ENCODE measurements at places on chromosomes 3 and 15. TPM values are rescaled to one million over a fixed set of nuclear protein-coding genes. Genes with fewer than 3 reads are reported as not detected.

Gene WDR72
- not detected for total RNA-seq

Gene SLC2A2
- not detected for total RNA-seq

Gene LMOD3
- 4.6 TPM for total RNA-seq

Gene TASOR
- total RNA-seq: 58.7 TPM

Gene NRG4
- total RNA-seq: not detected

Gene CADPS
- 0.11 TPM for total RNA-seq

Gene HTR3E
- total RNA-seq: not detected

Gene LNP1
- total RNA-seq: 6.4 TPM

Gene IL17RE
- 1.1 TPM for total RNA-seq

Gene CX3CR1
- total RNA-seq: not detected

Gene GPR160
- 0.40 TPM for total RNA-seq

Gene CAND2
- total RNA-seq: 2.1 TPM

Gene ZNF660
- 2.9 TPM for total RNA-seq

Gene LEKR1
- 1.5 TPM for total RNA-seq

Gene LTK
- 2.8 TPM for total RNA-seq

Gene ARHGAP31
- 7.7 TPM for total RNA-seq

Gene C2CD4A
- not detected for total RNA-seq

Gene SHC4
- total RNA-seq: 2.1 TPM

Gene SEMA6D
- not detected for total RNA-seq

Gene SPESP1
- 7.9 TPM for total RNA-seq

Gene ZNF35
- 17.1 TPM for total RNA-seq

Gene ZNF620
- 0.23 TPM for total RNA-seq

Gene ZNF501
- total RNA-seq: 1.3 TPM

Gene ZMAT3
- 53.6 TPM for total RNA-seq

Gene NRROS
- 1.0 TPM for total RNA-seq

Gene TMCO5A
- total RNA-seq: not detected

Gene PLIN1
- total RNA-seq: 0.06 TPM

Gene NOX5
- 0.46 TPM for total RNA-seq

Gene RBP2
- not detected for total RNA-seq

Gene NANOGP8
- 0.29 TPM for total RNA-seq

Gene KBTBD8
- total RNA-seq: 1.2 TPM

Gene PLXNB1
- total RNA-seq: 23.4 TPM

Gene SH2D7
- total RNA-seq: not detected

Gene ADAMTS17
- 0.11 TPM for total RNA-seq

Gene CP
- total RNA-seq: 0.06 TPM

Gene MED12L
- not detected for total RNA-seq

Gene MINAR1
- total RNA-seq: 0.52 TPM

Gene GOLGA6L10
- total RNA-seq: 0.80 TPM

Gene KNG1
- not detected for total RNA-seq

Data from LHCN-M2 (cell line).